CD4-positive, alpha-beta T cell treated with Interleukin-1 beta for 1 hour (primary cell): ENCODE measurements at places on chromosomes 5 and 9.

GRCh38 chr5:113047234-113047633 lies 70.6 kb downstream of the DCP2 start:
- DNase-seq = no peak

DNA sequence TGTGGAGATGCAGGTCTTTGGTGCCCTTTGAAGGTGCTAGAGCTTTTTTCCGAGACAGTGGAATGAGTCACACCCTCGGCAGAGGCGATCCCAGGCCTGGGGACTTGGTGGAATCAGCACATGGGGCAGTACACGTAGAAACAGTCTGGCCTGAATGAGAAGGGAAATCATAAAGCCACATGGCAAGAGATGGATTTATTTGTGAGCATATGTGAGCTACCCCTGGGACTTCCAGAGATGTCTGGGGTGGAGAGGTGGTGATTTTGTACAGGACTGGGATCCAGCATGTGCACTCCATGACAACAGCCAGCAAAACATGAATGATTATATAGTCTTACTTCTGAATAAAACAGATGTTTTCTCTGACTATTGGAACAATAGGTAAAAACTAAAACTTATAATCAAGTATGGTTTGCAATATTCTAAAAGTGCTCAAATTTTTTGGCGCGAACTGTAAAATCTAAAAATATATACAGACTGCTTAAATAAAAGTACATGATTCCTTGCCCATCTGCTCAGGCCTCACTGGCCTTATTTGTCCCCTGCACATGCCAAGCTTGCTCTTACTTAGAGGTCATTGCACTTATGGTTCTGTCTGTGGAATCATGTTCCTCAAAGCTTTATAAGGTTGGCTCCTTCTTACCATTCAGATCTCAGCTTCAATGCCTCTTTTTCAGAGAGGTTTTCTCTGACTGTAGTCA lies 54.7 kb upstream of the SMARCA2 start:
- DNase-seq = no peak

DNA sequence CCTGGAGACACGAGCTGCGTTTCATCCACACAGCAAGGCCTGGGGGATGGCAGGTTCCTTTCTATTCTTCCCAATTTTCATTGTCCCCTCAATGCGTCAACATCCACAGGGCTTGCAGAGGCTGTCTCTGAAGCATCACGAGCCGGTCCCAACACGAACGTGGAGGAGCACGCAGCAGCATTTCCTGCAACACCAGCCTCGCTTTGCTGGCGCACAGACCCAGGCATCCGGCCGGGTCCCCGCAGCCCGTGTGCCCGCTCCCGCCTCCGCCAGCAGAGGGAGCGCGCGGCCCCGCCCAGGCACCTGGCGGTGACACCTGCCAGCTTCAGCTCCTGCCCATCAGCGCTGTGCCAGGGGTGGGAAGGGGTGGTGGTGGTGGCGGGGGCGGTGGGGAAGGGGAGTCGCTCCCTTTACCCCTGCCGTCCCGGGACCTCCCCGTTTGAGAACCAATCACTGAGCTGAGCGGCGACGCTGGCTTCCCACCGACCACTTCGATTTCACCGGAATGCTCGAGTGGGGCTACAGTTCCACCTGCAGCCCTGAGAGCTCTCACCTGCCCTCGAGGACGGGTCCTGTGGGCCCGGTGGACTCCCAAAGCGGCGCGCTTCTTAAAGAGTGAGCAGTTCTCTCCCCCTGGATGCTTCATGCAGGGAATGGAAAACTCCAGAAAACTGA lies 464.5 kb downstream of the ICE1 start:
- DNase-seq = peak; percentile 10

DNA sequence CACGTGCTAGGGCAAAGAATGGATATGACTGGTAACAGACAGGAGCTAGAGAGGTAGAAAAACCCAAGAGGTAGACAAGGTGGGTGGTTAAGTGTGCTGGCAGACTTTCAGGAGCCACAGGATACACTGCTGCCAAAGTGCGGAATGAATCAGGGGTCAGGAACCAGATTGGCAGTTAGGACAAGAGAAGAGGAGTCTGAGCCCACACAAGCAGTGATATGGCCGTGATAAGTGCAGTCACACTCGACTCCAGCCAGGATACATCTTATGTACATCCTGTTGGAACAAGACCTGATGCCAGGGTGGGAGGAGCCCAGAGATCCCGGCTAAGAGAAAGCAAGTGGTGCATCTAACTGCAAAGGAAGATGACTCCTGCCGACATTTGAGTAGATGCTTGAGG lies 10.0 kb downstream of the SLIT3 start:
- no peak for DNase-seq

DNA sequence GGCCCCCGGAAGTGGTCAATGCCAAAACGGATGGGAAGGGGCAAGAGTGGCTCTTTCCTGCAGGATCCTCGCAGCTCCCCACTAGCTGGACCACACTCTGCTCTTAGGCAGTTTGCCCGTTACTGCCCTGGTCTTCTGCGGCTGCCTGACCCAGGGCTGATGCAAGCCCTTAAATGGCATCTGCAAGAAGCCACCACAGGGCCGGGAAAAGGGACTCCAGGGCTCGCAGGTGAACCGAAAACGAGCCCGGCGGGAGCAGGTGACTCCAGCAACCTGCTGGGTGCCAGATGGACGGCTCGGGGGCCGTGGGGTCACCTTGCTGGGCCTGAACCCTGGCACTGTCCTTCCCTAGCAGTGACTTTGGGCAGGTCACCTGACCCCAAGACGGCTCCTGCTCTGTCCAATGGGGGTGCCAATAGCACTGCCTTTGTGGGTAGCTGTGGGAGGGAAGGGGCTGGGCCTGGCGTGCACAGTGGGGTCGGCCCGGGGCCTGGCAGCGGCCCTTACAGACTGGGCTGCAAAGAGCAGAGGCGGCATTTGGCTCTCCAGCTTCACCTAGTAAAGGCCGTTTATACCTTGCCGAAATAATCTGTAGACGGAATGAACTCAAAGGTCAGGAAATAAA lies 1.3 kb downstream of the TMEM250 start:
- no peak for DNase-seq

GRCh38 chr5:2014058-2014610 lies 131.4 kb upstream of the IRX4 start:
- DNase-seq = no peak

- DNase-seq = no peak
Measured at GRCh38 chr9:134268747-134269146, 57.5 kb upstream of the RXRA start.

GRCh38 chr9:36903541-36904435 lies 130.3 kb downstream of the PAX5 start:
- no peak for DNase-seq

DNA sequence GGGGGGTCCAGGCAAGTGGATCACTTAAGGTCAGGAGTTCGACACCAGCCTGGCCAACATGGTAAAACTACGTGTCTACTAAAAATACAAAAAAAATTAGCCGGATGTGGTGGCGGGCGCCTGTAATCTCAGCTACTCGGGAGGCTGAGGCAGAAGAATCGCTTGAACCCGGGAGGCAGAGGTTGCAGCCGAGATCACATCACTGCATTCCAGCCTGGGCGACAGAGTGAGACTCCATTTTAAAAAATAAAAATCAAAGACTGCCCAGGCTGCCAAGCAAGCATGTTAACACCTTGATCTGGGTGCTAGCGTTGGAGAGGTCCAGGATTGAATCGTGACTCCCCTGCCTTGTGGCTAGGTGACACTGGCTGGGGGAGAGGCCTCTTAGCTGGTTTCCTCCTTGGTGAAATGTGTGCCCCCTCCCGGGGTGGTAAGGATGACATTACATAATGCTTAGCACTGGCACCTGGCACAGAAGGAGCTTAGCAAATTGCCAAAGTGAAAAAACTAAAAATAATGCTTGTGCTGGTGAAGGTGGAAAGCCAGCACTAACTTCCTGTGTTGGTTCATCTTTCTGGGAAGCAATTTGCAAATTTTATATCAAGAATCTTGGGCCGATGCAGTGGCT lies 2.2 kb upstream of the CIZ1 start:
- no peak for DNase-seq

DNA sequence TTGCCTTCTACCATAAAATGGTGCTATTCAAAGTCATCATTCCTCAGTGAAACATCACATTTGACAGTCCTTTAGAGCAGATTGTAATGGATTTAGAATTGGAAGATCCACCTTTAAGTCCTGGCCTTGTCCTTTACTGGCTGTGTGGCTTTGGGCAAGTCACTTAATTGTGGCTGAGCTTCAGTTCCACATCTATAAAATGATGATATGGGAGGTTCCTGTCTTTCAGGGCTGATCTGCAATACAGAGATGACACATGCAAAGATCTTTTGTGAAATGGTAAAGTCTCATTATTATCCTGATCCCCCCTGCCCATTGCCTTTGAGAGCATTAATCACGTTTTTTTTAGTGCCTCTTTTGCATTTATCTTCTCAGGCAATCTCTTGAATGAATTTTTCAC lies 58.2 kb downstream of the ZFAND5 start:
- no peak for DNase-seq

DNA sequence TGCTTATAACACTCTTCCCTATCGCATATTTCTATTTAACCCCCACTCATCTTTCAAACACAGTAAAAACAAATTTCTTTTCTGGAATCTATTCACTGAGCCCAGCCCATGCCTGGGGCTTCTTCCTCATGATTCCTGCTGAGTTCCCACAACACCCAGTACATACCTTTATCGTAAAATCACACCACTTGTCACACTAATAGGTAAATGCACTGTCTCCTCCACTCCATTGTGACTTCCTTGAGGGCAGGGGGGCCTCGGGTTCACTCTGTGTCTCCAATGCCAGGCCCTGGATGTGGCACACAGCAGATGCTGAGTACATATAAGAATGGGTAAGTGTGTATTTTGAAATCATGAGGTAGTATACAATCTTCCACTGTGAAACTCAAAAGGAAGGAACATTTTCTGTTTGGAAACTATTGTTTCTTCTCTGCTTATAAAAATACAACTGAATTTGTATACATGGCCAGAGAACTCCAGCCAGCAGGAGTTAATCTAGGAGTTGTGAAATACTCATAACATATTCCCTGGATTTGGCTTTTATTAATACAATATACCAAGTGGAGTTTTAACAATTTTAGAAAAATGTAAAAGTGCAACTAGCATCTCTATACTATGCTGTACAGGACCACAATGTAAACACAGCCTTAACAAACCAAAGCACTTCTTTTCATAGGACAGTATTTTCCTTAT lies 7.2 kb downstream of the PLK2 start:
- no peak for DNase-seq

DNA sequence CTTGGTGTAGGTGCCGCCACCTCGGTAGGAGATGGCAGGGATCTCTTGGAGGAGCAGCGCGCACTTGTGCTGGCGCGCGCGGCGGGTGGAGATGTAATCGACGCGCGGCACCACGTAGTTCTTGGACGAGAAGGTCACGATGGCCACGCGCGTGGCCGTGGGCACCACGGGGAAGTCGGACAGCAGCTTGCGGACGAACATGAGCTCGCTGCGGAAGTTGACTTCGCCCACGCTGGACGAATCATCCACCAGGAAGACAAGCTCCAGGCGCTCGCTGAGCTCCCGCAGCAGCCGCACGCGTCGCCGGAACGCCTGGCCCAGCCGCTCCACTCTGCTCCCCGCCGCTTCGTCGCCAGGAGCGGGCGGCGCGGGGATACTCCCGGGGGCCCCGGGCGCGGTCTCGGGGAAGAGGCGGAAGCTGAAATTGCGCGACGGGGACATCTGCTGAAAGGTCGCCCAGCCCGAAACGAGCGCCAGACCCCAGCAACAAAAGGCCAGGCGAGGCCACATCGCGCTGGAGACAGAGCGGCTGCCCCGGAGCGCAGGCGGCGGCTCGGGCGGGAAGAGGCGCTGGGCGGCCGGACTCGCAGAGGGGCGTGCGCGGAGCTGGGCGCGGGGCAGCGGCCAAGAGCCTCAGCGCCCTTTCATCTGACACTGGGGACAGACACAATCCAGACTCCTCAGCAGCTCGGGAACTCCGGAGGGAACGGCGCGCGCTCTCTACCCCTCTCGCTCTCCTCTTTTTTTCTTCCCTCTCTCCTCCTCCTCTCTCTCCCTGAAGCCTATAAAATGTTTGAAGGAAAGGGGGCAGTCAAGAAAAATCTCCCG lies at the start of gene SVEP1:
Gene SVEP1 (minus strand): TSS at position 708 of the 828 bp plus-strand sequence. CDS start 198 bp downstream, at position 510.
- no peak for DNase-seq

DNA sequence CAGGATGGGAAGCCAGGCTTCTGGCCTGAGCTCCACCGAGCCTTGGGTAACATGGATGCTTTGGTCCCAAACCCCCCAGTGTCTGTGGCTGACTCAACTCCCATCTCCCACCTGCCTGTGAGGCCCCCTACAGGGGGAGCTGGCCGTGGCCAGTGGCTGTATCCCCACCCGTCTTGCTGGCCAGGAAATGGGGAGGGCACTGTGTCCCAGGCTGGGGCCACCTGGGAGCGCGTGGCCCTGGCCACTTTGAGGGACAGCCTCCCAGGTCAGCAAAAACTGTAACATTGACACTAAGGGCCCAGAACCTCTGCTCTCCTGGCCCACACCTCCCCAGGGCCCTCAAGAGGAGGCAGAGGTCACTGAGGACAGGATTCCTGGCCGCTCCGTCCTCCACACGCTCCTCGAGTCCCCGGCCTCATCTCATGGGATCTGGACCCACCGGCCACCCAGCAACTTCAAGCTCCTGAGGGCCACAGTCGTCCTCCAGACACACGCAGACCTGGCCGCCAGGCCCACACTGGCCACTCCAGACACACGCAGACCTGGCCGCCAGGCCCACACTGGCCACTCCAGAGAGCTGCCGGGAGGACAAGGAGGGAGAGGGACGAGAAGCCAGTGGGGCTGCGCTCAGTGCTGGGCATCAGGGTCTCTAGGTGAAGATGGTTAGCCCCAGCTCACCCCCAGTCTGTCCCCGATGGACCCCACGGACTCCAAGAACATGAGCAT lies 44.2 kb downstream of the DBH start:
- no peak for DNase-seq

- DNase-seq = peak; percentile 11
Measured at GRCh38 chr9:96141666-96142065, 160.3 kb downstream of the HSD17B3 start.

- no peak for DNase-seq
Measured at GRCh38 chr9:86867804-86868313, 79.4 kb downstream of the GAS1 start.

GRCh38 chr5:9523090-9523823 lies 22.6 kb downstream of the SEMA5A start:
- no peak for DNase-seq

DNA sequence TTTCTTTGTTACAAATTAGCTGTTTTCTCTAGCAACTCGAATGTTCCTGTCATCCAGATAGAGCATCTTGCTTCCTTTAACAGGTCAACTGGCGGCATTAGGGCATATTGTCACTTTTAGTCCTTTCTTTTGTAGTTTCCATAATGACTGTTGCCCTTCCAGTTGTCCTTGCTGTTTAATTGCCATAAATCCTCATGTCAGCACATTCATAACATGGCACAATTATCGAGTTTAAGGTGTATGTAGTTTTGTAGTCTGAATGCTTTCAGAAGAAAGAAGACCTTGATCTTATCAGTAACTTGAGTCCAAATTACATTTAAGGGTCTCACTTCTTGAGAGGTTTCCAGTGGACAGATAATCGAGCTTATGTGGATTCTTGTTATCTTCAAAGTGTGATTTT lies 161.7 kb upstream of the CDH12 start:
- no peak for DNase-seq
